T follicular helper cell (primary cell): ENCODE measurements at places on chromosomes 3 and 15.
A peak's percentile ranks its signal among the peaks of the same experiment; 100 is the strongest.

- DNase-seq: no peak
Measured at GRCh38 chr3:61855211-61855610, 293.8 kb downstream of the PTPRG start.

GRCh38 chr3:8484409-8485140 lies 17.0 kb upstream of the LMCD1 start:
- DNase-seq: no peak

DNA sequence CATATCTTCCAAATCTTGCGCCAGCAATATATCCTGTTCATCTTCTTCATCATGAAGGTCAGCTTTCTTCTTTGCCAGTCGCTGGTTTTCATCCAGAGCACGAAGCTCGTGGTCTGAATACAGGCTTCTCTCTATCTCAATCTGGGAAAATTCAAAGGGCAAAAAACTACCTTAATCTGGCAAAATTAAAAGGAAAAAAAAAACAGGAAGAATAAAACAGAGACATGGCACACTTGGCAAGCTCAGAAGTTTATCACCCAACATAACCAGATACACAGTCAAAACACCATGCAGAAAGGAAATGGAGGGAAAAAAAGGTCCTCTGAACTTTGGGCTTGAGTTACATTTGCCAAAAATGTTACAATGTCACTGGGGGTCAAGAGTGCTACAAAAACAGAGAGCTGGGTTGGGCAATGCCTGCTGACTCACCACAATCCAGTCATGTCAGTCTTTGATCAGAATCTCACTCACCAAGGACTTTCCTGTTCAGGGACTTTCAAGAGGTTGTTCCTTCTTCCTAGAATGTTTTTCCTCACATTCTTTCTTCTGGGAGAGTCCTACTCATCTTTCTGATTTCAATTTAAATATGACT lies 1.5 kb downstream of the MRPL46 start:
- no peak for DNase-seq

DNA sequence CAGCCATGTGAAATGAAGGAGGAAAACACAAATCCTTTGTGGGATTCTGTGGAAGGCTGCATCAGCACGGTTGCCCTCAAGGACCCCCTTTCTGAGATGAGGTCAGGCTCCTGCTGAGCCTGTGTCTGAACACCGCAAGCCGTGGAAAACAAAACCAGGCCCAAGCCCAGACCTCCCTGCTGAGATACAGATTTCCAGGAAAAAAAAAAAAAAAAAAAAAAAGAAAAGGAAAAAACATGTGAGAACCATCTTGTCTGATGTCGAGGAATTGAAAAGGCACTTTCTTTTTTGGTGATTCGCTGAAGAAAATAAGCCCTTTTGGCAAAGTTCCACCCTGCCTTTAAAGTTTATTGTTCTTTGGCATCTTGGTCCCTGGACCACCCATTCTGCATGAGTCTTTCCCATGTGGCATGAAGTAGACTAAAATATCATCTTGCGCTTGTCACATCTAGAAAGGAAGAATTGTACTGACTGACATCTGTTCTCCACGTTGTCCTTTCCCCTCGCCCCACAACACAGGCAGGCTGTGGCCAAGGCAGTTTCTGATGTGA lies 117.6 kb downstream of the CHST2 start:
- DNase-seq: no peak

GRCh38 chr3:69011096-69011730 lies 2.3 kb downstream of the EOGT start:
- no peak for DNase-seq

DNA sequence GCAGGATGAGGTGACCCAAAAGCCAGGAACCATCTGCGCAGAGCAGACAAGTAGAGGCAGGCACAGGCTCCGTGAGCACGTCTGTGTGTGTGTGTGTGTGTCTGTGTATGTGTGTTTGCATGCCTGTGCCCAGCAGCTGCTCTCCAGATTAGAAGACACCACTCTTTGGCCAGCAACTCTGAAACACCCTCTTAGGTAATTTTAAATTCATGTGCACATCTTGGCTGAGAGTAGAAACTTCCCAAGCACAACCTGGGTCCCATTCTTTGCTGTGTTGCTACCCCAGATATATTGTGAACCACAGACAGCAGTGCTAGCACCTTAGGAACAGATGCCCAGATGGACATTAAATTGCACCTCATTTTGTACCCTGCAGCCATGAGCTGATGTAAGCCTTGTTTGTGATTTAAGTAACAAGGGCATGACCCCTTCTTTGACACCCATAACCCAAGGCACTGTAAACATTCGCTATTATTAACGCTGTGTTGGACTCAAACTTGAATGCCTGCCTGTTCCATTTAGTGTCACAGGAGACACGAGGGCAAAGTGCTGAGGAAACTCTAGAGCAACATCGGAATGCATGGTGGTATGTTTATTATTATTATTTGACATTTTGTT lies at the start of gene FILIP1L:
Gene FILIP1L (minus strand): TSS at position 89 of the 618 bp plus-strand sequence.
- DNase-seq: no peak

- no peak for DNase-seq
Measured at GRCh38 chr3:158748237-158748828, 16.1 kb upstream of the RARRES1 start.

DNA sequence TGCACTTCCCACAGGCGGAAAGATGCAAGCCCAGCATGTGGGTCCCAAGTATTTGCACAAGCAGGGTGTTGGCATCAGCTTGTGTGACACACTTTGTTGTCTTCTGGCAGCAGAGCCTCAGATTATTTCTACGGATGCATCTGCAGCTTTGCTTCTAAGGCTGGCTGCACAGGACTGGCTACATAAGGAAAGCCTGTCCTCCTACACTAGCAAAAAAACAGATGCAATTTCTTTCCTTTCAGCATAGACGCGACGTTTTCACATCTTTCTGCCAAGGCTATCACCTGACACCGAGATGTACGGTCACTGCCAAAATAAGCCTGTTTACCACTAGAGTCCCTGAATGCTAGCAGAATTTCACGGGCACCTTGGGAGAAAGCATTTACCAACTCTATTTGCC lies 13.5 kb downstream of the MRPS11 start:
- no peak for DNase-seq

DNA sequence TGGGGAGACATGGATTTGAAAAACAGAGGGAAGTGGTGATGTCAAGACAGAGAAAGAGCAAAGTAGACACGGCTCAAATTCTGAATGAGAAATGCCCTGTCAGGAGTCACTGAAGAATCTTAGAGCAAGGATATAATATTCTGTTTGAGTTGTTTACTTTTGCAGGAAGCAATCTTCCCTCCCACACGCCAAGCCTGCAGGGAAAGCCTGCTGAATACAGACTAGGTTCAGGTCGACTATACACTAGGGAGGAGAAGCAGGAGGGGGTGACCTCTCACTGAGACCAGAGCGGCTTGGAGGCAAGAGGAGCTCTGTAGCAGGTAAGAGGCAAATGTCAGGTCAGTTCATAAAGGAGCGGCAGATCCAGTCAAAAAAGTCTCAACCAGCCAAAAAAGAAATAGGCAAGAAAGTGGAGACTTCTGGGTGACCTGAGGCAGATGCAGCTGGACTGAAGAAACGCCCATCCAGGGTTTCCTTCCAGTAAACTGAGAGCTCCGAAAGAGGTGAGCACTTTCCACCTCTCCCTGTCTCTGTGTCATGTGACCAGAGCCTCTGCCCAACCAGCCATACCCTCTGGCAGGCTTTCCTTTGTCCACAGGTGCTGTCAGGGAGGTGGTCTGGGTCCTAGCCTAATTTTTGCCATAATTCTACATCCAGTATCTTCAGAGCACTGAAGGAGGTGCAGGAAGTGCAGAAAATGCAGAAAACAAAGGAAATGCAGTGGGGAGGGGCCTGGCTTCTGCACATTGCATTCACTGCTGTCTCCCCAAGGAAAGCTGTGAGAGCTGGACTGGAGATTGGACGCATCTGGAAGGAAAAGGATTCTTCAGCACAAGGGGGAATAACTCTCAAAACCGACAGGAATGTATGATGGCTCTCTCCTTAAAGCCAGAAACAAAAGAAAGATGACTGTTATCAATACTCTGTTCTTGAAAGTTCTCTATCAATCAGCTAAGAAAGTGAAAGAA lies 37.8 kb upstream of the CTXND1 start:
- no peak for DNase-seq

DNA sequence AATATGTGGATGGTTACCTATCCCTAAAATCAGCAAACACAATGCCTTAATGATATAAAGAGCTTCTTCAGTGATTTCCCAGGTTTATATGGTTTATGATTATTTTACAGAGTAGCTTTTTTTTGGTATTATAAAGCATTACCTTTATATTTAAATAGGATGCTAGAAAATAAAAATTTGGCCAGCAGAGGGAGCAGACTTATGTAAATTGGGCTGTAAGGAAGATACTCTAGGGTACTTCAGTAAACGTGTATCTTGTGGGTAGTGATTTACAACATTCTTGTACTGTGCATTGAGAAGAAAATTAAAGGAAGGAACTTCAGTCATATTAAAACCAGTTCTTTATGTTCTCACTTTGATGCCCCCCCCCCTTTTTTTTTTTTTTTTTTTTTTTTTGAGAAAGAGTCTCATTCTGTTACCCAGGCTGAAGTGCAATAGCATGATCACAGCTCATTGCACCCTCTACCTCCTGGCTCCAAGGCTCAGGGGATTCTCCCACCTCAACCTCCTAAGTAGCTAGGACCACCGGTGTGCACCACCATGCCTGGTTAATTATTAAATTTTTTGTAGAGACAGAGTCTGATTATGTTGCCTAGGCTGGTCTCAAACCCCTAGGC lies 167.9 kb downstream of the BBX start:
- DNase-seq: no peak

GRCh38 chr3:133487920-133488540 lies 85.5 kb upstream of the CDV3 start:
- peak; percentile 40 for DNase-seq
